ENCODE measurements at places on chromosomes 6 and 20. TPM values are rescaled to one million over a fixed set of nuclear protein-coding genes. Genes with fewer than 3 reads are reported as not detected.

GRCh38 chr20:40682104-40682981 lies 6.7 kb downstream of the MAFB start:
- DNase-seq, result no peak

BPI gene
- polyA plus RNA-seq, result not detected

DNA sequence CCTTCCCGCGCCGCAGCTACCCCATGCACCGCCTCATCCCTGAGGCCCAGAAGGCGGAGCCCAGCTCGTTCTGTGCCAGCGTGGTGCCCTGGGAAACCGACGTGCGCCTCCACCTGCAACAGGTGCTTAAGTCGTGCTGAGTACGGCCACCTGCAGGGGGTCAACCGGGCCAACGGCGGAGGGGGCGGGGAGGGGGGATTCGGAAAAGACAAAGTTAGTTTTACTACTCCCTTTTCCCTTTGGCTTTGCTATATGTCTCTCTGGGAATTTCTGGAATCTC lies 168.9 kb downstream of the CDK19 start:
- DNase-seq, result no peak

GRCh38 chr6:118253741-118254140 lies 294.4 kb upstream of the PLN start:
- no peak for DNase-seq

- DNase-seq, result no peak
Measured at GRCh38 chr20:38728191-38728781, 4.0 kb downstream of the SLC32A1 start.
